Cortex of kidney (tissue), 1 donor: ENCODE measurements at places on chromosomes 12 and 14.

DNA sequence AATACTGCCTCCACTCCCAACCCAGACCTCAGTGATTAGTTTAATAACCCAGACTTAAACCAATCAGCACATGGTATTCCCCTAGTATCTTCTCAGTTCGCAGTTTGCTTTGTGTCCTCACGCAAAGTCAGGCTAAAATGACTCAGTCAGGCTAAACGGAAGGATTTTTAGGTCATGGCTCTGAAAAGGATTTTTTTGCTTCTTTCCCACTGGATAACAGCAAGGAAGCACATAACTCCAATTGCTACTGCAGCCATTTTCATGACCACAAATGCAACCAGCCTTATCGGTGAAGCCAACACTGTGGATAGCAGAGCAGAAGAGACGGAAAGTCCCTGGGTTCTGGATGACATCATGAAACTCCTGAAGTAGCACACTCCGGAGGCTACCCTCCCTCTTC lies 67.7 kb downstream of the ZC3H14 start:
- no peak for DNase-seq

DNA sequence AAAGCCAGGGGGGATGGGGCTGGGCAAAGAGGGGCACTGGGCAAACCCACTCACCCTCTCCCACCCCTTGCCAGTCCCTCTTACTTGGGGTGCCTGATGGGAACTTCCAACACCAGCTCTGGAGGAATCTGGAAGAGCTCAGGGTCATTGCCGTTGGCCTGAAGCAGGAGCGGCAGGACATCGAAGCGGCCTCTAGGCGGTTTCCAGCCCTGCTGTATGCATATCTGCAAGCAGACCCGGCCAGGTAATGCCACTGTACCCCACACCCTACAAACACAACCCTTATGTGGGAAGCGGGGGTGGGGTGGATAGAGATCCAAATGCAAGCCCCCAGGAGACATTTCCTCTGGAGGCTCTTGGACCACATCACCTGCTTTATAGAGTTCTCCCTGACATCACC lies 83.6 kb downstream of the NOS1 start:
- DNase-seq = no peak

DNA sequence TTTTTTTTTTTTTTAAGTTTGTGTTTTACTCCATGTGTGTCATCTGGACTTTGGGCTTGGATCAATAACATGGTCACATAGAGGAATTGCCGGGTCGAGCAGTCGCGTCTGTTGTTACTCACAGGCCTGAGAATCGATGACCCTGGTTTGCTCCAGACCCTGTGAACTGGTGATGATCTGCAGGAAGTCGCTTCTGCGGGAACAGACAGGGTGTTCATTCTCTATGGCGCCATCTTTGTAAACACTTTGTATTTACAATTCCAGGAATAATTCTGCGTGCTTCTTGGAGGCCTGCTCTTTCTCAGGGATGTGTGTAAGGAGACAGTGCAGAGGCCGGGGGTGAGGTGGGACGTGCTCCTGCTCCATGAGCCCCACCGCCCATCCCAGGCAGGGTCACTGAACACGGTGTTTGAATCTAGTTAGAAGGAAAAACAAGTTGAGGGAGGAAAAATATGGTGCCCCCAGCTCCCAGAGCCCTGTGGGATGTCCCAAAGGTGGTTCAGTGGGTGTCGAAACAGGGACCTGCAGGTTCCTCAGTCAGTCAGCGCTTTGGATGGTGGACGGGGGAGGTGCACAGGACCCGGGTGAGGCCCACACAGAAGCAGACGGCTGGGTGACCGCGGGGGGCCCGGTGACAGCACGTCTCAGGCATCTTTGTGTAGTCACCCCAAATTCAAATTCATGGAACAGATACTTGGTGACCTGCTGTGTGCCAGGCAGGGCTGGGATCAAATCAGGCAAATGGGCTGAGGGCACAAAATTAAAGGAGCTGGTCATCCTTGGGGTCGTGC lies 58.8 kb downstream of the ADGRD1 start:
- no peak for DNase-seq

- DNase-seq = no peak
Measured at GRCh38 chr14:54697001-54697400, 130.1 kb downstream of the SAMD4A start.

GRCh38 chr14:34053666-34054065 lies 102.8 kb upstream of the EGLN3 start:
- no peak for DNase-seq

- DNase-seq = no peak
Measured at GRCh38 chr12:116018282-116018681, 259.2 kb downstream of the MED13L start.

DNA sequence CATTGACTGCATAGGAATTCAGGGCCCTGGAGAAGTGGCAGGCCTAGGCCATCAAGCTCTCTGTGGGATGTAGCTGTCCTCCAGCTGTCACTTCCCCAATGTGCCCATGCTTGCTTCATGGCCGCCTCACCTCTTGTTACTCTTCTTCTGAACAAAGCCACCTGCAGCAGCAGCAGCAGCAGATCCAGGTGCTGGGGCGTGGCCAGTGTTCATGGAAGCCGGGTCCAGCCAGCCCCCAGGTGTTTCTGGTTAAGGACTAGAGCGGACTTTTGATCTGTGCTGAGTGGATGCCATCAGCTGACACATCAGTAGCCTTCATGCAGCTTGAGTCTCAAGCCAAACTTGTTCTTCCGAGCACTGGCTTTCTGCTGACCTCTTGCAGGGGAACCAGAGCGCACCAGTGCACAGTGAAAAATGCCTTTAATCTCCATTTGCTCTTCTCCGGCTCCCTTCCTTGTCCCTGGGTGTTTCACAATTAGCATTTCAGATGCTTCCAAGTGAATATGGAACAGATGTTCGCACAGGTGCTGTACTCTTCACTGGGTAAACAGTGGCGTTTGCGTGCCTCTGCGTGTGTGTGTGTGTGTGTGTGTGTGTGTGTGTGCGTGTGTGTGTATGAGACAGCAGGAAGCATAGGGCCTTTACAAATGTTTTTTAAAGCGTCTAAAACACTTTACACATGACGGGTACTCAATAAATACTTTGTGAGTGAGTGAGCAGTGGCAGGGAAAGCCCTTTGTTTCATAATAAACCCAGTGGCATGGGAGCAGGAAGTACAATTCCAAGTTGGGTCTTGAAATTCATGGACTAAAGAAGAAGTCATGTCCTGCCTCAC lies 20.1 kb downstream of the TPCN1 start:
- DNase-seq = no peak

DNA sequence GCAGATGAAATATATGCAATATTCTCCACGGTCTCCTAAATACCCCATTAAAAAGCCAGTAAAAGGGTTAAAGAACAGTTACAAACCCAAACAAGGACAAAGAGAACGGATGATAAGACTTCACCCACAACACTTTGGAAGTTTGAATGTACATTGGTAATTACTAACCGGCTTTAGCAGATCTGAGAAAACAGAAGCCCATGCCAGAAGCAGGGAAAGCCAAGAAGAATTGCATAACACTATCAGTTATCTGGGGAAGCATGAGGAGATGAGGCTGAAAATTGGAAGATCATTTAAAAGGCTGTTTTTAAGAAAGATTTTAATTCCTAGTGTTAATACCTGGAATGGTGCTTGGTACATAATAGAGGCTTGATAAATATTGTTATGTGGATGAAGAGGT lies 55.6 kb upstream of the MYBPC1 start:
- no peak for DNase-seq

DNA sequence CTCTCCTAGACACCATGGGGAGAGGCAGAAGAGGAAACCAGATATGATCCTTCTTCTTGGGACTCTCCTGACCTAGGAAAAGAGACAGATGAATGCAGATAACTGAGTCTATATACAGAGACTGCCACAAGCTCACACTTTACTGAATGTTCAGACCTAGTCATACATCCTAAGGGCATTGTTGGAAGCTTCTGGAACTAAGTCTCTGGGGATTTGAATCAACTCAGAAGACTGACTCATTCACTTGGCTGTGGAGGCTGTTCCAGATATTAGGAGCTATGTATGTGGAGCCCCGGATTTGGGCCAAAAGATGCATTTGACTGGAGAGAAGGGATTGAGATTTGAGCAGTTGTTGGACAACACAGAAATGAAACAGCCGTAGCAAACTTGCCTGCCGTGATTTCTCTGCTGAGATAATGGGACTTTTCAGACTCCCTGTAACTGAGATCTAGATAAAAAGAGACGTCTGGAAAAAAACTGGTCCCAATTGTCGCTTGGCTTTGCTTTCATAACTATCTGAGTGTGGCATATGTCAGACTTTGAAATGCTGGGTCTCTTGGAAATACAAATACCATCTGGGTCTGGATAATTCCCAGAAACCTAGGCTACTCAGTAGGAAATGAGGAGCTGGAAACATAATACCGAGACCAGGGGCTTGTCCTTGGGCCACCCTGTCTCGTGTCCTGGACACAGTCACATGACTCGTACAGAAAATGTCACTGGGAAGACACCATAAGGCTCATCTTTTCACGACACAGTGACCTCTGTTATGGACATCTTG lies 396.8 kb downstream of the NUAK1 start:
- DNase-seq = no peak

DNA sequence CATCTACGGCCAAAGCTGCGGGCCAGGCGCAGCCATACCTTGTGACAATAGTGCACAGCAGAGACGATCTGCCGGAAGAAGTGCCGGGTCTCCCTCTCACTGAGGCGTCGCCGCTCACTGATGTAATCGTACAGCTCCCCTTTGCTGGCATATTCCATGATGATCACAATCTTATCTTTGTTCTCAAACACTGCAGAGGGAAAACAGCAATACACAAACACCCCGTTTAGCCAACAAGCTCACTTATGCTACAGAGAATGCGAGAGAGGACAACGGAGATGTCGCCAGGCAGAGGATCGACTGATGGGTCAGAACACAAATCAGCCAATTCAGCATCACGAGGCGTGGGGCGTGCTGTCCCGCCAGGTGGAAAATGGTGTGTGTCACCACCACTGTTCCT lies 52.1 kb downstream of the NUAK1 start:
- no peak for DNase-seq

DNA sequence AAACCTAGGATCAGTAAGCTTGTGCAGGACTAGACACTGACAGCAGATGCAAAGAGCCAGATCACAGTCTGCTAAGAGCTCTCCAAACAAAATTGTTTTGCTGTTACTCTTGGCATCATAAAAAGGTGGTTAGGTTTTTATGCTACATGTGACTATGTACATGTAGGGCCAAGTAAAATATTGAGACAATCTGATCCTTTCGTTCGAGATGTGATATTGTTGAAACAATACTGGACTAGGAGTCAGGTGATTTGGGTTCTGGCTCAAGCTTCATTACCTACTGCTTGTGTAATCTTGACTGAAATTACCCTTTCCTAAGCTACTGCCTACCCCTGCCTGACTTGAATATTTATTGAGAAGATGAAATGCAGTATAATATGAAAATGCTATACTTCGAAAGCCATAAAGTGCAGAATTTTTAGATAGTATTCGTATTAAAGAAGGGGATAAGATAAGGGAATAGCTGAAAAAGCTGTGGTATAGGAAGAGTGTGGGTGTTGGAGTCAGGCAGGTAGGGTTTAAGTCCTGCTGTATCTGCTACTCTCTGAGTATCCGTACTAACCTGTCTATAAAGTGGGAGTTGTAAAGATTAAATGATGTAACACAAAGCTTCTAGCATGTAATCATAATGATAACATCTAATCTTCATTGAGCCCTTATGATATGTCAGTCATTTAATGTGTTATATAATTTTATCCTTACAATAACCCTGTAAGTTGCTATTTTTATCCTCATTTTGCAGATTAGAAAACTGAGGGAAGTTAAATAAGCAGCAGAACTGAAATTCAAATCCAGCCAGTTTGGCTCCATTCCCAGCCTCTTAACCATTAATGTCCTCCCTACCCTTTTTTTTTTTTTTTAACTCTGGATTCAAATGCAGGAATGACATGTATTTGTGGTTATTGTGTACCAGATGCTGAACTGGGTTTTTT lies 38.6 kb upstream of the ATF1 start:
- no peak for DNase-seq

DNA sequence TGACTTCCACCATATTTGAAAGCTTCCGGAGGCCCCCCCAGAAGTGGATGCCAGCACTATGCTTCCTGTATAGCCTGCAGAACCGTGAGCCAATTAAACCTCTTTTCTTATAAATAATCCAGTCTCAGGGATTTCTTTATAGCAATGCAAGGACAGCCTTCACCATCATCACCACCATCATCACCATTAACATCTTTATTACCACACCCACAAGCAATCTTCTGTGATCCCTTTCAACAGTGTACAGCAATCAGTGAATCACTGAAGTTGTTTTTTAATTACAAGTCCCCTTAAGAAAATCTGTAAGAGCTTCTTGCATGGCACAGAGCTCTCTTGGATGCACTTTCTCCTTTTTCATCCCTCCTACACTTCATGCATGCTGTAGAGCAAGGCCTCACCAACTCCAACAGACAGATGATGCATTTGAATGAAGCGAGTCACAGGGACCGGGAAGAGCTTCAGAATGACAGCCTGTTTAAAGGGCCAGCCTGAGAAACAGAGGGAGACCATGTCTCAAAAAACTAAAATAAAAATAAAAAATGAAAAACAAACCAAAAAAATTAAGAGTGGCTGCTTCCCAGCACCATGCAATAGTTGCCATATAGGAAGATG lies 83.6 kb upstream of the VASH1 start:
- DNase-seq = no peak

DNA sequence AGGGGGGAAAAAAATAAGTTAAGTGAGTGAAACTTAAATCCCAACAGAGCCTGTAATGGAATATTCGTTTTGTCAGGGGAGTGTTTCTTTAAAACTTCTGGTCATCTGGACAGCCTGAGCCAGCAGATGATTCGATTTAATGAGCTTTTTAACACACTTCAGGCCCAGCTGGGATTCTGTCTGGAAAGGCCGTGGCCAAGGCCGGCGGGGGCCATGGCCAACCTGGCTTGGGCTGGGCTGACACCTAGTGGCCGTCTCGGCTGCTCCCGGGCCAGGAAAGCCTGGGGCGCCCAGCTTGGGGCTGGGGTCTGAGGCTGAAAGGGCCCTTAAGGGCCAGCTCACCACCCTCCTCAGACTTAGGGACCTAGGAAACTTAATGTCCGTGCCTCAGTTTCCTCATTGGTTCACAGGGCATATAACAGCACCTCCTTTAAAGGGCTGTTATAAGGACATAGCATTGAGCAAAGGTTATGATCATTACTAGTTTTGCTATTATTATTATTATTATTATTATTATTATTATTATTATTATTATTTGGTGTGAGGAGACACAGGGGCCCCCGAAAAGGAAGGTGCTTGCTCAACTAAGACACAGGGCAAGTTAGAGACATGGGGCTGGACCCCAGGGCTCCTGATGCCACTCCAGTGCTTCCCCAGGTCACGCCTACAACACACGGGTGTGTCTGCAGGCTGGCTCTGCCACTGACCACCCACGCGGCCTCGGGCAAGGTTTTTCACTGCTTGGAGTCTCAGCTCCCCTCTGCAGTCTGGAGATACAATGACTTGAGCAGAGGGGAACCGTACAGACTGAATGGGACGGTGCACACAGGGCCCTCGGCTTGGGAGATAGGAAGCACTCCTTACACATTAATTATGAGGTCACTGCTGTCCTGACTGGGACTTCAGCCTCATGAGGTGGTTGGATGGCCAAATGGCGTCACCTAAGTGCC lies 84.0 kb downstream of the SYNE3 start:
- DNase-seq = no peak

GRCh38 chr12:19138551-19138950 lies 9.0 kb downstream of the PLEKHA5 start:
- no peak for DNase-seq
